Hematopoietic multipotent progenitor cell treated with erythropoietin and hydrocortisone succinate and interleukin-3 and kit ligand, for 8 days (in vitro differentiated cells): ENCODE measurements at places on chromosomes 7 and 10.

- no peak for DNase-seq
These were observed 8.7 kb downstream of the ADCY1 start for GRCh38 chr7:45582868-45583277.

DNA sequence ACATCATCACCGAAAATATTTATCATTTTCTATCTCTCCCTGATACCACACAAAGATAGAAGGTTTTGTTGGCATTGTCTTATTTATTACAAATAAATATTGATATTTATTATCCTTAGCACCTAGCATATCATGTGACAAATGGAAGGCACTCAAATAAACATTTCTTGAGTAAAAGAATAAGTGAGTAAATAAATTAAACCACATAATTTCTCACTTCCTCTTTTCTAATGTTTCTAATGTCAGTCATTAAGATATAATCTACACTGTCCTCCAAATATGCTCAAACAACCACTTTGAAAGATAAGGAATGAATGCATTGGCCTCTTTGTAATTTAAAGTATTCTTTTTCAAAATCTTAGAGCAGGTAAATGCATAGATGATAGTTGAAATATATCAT lies 1027.8 kb upstream of the LRRTM3 start:
- DNase-seq, result no peak

DNA sequence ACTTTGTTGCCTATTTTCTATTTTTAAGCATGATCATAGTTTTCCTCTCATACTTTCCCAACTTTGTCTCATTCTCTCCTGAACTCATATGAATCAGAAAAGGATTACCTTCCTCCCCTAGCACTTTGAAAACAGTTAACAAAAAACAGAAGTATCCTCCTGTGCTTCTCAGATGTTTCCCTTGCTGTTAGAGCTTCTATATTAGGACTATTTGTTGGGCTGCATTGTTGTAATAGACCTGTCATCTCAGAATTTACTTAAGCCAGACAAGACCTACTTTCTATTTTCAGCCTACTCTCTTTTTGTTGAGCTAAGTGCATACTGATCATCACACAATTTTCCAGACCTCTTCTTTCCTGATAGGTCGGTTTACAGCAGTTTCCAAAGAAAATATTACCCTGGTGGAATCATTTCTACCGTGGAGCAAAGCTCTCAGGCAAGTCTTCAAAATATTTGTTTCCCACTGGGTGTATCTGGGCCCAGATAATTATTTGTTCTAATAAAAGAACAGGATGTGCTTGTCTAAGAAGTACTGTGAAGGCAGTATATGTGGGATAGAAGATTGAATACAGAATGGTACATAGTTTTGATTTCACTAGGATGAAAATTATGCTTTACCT lies 411.9 kb upstream of the KLF6 start:
- DNase-seq, result no peak

DNA sequence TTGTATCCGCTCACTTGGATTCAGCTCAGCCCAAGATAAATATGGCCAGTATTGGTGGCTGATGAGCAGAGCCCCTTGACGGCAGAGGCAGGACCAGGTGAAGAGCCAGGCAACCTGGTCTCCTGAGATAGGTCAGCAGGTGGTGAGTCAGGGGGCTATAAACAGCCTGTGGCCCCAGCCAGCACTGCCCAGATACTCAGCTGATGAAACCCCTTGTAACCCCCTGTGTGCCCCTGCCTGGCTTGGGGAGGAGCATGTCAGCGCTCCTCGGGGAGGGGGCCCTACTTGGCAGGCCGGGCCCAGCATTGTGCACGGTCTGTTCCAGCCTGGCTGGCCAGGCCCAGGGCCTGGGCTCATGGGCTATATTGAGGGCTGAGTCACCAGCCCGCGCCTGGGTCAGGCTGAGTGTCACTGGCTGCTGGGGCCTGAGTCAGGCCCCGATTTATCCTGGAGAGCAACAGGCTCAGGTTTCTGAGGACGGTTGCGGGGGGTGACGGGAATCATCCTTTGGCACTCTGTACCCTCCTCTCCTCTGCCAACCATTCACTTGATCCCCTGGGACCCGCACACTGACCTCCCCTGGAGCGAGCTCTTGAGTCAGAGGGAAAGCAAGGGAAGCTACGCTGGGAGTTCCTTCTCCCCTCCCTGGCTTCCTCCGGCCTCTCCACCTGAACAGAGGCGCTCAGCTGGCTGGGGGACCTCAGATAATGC lies 2.8 kb upstream of the FLNC start:
- no peak for DNase-seq

GRCh38 chr10:48608279-48608681 lies 3.4 kb upstream of the ARHGAP22 start:
- DNase-seq, result peak; percentile 56

DNA sequence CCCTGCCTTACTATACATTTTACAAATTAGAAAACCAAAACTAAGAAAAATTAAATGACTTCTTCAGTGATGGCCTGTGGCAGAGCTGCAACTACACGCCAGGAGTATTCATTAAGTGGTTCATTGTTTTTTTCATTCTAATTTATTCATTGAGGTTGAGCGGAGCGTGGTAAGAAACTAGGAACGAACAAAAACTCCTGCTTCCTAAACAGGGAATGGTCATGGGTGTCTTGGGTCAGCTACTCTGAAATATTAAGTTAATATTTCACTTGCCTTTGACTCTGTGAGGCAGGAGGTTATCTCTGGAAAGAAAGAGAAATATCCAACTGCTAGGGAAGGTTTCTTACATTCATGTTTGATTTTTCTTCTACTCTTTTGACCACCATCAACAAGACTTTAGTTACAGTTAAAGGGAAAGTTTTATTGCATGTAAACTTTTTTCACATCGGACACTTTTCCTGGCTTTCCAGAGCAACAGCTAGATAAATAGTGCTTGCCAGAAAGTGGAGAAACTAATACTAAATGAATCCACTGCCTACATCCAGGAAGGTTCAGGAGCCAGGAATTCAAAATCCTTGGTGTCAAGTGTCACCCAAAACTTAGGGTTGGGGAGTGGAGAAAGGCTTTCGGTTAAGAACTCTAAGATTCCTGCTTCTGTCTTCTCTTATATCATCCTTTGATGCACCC lies 896 bp upstream of the GNG11 start:
- DNase-seq, result no peak

- no peak for DNase-seq
These were observed 166.8 kb downstream of the ETV1 start for GRCh38 chr7:13822678-13823077.

DNA sequence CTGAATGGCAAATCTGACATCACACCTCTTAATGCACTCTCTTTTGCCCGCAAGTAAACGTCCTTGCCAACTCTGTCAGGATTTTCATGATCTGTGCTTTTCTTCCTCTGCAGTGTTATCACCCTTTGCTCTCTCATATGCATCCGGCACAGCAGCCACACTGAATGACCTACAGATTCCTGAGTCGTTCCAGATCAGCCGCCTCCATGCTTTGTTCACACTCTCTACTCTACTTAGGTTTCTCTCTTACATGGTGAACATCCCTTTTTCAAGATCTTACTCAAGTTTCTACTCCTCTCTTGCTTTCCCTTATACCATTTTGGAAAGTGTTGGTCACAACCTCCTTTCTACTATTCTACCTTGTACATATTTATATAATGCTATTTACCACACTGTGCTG lies 127.7 kb upstream of the AOAH start:
- no peak for DNase-seq

DNA sequence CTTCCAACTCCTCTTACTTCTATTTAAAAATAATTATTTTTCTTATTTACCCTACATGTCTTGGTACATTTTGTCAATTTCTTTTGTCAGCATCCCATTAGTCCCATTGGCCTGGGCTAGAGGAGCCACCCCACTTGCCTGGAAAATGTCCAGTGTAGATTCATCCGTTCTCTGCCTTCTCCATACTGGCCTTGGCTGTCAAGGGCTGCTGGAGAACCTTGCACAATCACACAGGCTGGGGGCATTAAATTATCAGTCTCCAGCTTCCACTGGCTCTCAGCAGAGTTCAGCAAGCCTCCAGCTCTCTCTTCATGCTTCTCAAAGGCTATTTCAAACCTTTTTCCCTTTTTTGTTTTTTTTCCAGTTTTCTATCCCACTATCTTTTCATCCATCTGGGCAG lies 13.8 kb upstream of the ZCCHC24 start:
- DNase-seq, result no peak

GRCh38 chr10:72729528-72729927 lies 37.6 kb downstream of the MCU start:
- DNase-seq, result no peak

DNA sequence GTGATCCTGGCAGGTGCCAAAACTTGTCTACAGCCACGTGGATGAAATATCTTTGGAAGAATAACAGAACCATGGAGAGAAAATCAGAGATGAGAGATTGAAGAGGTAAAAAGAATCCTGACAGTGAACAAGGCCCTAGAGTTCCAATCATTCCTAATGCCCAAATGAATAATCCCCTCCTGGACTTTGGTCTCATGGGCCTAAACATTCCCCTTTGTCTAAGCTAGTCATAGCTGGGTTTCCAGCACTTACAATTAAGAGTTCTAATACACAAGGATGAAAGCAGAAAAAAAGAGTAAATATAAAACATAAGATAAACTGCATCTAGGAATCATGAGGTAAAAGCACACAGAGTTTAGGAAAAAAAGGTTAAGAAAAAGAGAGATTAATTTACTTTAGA lies 40.2 kb downstream of the ARHGAP12 start:
- DNase-seq, result no peak

- DNase-seq, result peak; percentile 67
These were observed 43.8 kb upstream of the RPA3 start for GRCh38 chr7:7761974-7762779.

DNA sequence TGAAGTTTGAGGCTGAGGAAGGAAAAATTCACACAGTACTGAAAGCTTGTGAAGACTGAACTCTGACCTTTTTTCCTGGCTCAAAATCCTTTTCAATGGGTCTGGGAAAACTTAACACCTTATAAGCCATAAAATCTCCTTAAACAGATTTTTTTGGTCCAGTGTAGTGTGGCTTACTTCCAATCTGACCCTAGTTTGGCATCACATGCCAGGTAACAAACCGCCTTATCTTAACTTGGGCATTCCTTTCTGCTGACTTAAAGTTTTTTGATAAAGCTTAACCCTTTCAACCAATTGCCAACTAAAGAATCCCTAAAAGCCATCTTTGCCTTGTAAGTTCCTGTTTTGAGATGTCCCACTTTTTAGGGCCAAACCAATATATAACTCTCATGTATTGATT lies 13.2 kb upstream of the ITPRID1 start:
- DNase-seq, result no peak

DNA sequence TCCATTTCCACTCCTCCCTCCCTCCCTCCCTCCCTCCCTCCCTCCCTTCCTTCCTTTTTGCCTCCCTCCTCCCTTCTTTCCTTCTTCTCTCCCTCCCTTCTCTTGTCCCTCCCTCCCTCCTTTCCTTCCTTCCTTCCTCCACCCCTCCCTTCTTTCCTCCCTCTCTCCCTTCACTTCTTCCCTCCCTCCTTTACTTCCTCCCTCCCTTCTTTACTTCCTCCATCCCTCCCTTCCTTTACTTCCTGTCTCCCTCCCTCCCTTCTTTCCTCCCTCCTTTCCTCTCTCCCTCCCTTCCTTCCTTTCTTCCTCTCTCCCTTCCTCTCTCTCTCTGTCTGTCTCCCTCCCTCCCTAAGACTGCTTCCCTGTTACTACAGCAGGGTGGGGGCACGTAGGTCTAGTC lies 598.6 kb upstream of the FOXK1 start:
- DNase-seq, result no peak

DNA sequence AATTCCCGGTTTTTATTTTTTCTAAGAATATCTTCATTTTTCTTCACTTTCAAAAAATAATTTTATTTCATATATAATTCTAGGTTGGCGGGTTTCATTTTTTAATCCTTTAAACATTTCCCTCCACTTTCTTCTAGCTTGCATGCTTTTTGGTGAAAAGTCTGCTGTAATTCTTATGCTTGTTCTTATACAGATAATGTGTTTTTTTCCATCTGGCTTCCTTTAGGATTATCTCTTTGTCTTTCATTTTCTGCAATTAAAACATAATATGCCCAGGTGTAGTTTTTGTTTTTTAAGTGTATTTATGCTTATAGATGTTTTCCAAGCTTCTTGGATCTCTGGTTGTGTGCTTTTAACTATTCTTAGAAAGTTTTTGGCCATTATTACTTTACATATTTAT lies 341.3 kb upstream of the SEMA3C start:
- peak; percentile 5 for DNase-seq

DNA sequence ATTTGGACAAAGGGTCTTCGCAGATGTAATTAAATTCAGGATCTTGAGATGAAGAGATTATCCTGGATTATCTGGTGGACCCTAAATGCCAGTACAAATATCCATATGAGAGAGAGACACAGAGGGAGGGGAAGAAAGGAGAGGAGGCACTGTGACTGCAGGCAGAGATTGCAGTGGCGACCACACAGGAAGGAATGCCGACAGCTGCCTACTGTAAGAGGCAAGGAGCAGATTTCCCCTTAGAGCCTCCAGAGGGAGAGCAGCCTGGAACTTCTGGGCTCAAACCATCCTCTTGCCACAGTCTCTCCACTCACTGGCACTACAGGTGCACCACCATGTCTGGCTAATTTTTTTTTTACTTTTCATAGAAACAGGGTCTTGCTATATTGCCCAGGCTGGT lies 152.3 kb downstream of the SDK1 start:
- DNase-seq, result no peak
